Cardiac septum (tissue), 1 donor: ENCODE measurements at places on chromosomes 2 and 18. TPM values are rescaled to one million over a fixed set of nuclear protein-coding genes. Genes with fewer than 3 reads are reported as not detected.

LYPD1 gene
- total RNA-seq, result 3.3 TPM

C2orf76 gene
- 11.7 TPM for total RNA-seq

GALR1 gene
- 0.08 TPM for total RNA-seq

ITPRIPL1 gene
- 0.83 TPM for total RNA-seq

SLC19A3 gene
- total RNA-seq, result 0.38 TPM

KIAA2012 gene
- not detected for total RNA-seq

INPP1 gene
- 12.4 TPM for total RNA-seq

SNORC gene
- 1.1 TPM for total RNA-seq

ANKRD29 gene
- total RNA-seq, result 3.9 TPM

CD302 gene
- total RNA-seq, result 10.8 TPM

GAD1 gene
- 0.46 TPM for total RNA-seq

SLC11A1 gene
- total RNA-seq, result 6.4 TPM

REG3G gene
- total RNA-seq, result not detected

GTF2A1L gene
- total RNA-seq, result 0.75 TPM

CD8B2 gene
- not detected for total RNA-seq

GCG gene
- not detected for total RNA-seq

RAB17 gene
- 3.5 TPM for total RNA-seq

ATOH8 gene
- 21.0 TPM for total RNA-seq

EVA1A gene
- total RNA-seq, result 2.7 TPM

GPBAR1 gene
- total RNA-seq, result 1.2 TPM

MRPL53 gene
- total RNA-seq, result 134 TPM

ARL5A gene
- 60.9 TPM for total RNA-seq

IL1RL1 gene
- 1.1 TPM for total RNA-seq

ANKRD36B gene
- total RNA-seq, result 5.0 TPM

NTSR2 gene
- not detected for total RNA-seq

EMX1 gene
- not detected for total RNA-seq

EFHD1 gene
- 20.1 TPM for total RNA-seq

ANKRD30B gene
- not detected for total RNA-seq

EGR4 gene
- total RNA-seq, result not detected

OTOS gene
- total RNA-seq, result not detected

IL1R1 gene
- 27.7 TPM for total RNA-seq

CCDC141 gene
- 162 TPM for total RNA-seq

TTC32 gene
- 7.5 TPM for total RNA-seq

STARD6 gene
- total RNA-seq, result not detected

ABCB6 gene
- total RNA-seq, result 17.4 TPM

UCN gene
- 2.1 TPM for total RNA-seq

COL4A4 gene
- total RNA-seq, result 3.0 TPM

EFR3B gene
- total RNA-seq, result 8.9 TPM

AKAIN1 gene
- not detected for total RNA-seq

HNRNPLL gene
- total RNA-seq, result 25.1 TPM

POTEI gene
- total RNA-seq, result not detected

XIRP2 gene
- total RNA-seq, result 537 TPM

AGXT gene
- not detected for total RNA-seq

PCARE gene
- 0.11 TPM for total RNA-seq

NEURL3 gene
- total RNA-seq, result not detected

MBD1 gene
- total RNA-seq, result 54.4 TPM

SERPINB4 gene
- not detected for total RNA-seq

NDC80 gene
- total RNA-seq, result 0.57 TPM

MC2R gene
- not detected for total RNA-seq

NCKAP5 gene
- 10.6 TPM for total RNA-seq

EXOC6B gene
- total RNA-seq, result 173 TPM

IL36B gene
- total RNA-seq, result not detected

FRZB gene
- 4.3 TPM for total RNA-seq

RPIA gene
- total RNA-seq, result 10.5 TPM

ATP6V1B1 gene
- 0.43 TPM for total RNA-seq

SLC23A3 gene
- 0.48 TPM for total RNA-seq

PDE11A gene
- 0.54 TPM for total RNA-seq

CCDC68 gene
- 4.1 TPM for total RNA-seq

OR6B2 gene
- total RNA-seq, result not detected
